Natural killer cell (primary cell): ENCODE measurements at places on chromosomes 2 and 18. TPM values are rescaled to one million over a fixed set of nuclear protein-coding genes. Genes with fewer than 3 reads are reported as not detected.
A peak's percentile ranks its signal among the peaks of the same experiment; 100 is the strongest.

DNA sequence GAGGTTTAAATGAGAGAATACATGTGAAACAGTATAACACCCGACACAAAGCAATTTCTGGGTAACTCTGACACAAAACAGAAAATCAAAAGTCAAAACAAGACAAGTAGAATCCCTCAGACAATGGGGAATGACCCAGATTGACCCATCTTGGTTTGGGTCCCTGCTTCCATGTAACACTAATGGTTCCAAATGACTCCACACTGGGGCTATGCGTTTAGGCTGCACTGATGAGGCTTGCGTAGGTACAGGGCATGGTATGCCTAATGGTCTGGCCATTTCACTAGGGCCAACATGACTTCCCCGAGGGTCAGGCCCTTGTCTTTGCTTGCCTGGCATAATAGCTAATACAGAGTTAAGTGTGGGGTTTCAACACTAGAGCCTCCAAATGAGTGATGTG is 27.2 kb upstream of the NFE2L2 start:
- peaks cover 14% of the 10 kb centered on the region for H3K4me1 ChIP-seq
- H3K27me3 ChIP-seq = no peaks in the 10 kb centered on the region
- no peak overlapping the region for H3K27ac ChIP-seq
- H3K36me3 ChIP-seq = no peaks in the 10 kb centered on the region

GRCh38 chr2:129443235-129443864 is 536.1 kb upstream of the RAB6C start:
- no peaks in the 10 kb centered on the region for H3K36me3 ChIP-seq
- no peak for DNase-seq
- no peak overlapping the region for H3K27ac ChIP-seq
- H3K27me3 ChIP-seq = no peaks in the 10 kb centered on the region
- no peak overlapping the region for H3K4me3 ChIP-seq

DNA sequence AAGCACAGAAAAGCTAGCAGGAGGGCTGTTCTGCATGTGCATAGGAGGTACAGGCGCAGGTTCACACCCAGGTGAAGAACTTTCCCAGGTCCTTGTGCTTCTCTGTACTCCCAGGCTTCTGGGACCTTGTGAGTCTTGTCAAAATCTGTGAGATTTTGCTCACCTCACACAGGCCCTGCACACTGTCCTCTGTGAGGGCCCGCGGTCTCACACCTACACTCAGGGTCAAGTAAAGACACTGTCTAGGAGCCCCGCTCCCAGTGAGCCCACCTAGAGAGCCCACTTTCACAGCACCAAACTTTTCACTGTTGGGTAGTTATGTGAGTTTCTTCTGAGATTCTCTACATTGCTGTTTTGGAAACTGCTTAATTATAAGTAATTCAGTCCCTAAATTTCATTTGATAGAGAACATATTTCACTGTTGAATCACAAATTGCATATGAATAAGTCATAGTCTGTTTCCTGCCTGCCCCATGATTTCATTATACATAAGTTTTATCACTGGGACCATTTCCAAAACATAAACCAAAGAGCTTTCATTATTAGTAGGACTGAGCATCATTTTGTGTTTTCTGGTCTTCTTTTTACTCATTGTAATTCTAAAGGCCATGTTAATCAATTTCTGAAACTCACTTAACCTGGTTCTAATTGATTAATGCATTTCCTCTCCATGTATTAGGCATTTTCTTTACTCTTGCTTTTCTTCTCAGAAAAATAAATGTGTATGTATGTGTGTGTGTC is 234.2 kb upstream of the SPOPL start:
- no peak overlapping the region for H3K27ac ChIP-seq
- no peaks in the 10 kb centered on the region for H3K27me3 ChIP-seq
- H3K36me3 ChIP-seq = no peaks in the 10 kb centered on the region
- H3K4me3 ChIP-seq = no peak overlapping the region
- no peak for DNase-seq

DNA sequence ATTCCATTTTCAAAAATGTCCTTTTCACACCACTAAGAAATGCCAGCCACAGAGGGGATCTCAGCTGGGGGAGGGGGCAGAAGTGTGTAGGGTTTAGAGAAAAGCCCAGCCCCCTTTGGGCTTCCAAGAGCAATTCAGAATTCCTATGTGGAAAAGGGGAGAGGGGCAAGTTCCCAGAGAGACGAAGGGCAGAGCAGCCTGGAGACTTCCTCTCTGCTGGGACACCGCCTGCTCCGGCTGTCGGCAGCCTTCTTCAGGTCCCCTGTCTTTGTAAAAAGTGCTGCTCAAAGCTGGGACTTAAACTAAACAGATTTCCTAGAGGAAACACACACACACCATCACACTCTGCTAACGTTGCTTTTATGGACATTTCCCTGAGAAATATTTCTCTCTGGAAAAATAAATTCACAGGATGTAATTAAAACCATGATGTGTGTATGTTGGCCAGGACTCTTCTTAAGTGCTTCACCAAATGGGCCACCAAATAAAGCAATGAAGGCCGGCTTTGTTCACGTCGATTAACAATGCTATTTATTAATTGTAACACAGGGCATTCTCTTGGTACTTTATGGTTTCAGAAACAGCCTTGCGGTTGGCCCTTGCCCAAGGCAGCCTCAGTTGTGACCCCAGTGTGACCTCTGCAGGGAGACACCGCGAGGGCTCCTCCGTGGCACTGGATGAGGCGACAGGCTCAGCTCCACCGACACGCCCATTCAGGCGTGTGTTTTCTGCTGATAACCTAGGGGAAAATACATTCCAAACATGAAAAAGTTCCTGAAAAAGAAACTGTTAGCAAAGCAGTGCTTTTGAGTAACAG is 5.6 kb upstream of the ASB1 start:
- H3K4me1 ChIP-seq = peaks cover 6% of the 10 kb centered on the region
- no peak overlapping the region for H3K4me3 ChIP-seq
- H3K27me3 ChIP-seq = no peaks in the 10 kb centered on the region
- no peak for DNase-seq
- no peaks in the 10 kb centered on the region for H3K36me3 ChIP-seq

GRCh38 chr2:46241344-46241743 is 55.9 kb upstream of the EPAS1 start:
- peaks cover 10% of the 10 kb centered on the region for H3K4me1 ChIP-seq
- DNase-seq = no peak
- H3K36me3 ChIP-seq = no peaks in the 10 kb centered on the region
- H3K27ac ChIP-seq = no peak overlapping the region
- no peaks in the 10 kb centered on the region for H3K27me3 ChIP-seq

DNA sequence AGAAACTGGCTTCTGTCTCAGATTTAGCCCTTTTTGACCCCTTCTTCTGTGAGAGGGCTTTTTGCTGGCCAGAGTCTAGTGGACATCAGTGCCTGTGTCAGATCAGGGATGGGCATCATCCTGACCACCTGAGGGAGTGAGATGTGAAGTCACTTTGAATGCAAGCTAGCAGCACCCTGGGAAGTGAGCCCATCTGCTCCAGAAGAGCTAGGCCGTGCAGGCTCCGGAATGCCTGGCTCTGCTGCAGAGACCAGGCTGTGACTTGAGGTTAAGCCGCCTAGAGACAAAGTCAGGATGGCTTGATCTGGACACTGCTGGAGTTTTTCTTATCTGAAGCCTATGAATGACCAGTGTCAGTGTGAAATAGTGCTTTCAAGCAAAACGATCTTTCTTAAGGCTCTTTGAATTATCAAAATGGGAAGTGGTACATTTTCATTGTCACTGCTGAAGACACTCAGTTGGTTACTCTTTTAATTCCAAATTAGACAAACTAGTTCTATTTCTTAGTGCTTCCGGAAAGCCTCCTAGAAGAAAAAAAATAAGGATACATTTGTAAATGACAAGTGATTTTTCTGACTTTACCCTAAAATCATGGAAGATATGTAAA is 20.8 kb downstream of the DGUOK start:
- no peak overlapping the region for H3K4me3 ChIP-seq
- H3K36me3 ChIP-seq = peaks cover 63% of the 10 kb centered on the region
- peaks cover 7% of the 10 kb centered on the region for H3K4me1 ChIP-seq

DNA sequence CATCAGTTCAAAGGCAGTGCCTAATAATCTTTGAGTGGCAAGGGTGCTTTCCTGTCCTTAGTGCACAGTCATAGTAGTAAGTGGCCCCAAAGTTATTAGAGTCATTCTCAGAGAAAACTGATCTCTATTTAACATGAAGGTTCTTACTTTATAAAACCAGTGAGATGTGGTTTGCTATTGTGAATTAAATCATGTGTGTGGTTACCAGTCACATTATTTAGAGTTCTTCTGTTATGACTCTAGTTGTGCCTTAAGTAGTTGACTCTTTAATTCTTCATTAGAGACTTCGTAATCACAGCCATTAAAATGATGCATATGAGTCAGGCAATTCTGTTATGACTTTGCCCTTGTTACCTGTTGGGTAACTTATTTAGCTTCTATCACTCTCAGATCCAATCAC is 1392.9 kb upstream of the ACVR2A start:
- H3K27me3 ChIP-seq = no peaks in the 10 kb centered on the region
- DNase-seq = no peak
- no peaks in the 10 kb centered on the region for H3K4me1 ChIP-seq
- H3K27ac ChIP-seq = no peak overlapping the region

DNA sequence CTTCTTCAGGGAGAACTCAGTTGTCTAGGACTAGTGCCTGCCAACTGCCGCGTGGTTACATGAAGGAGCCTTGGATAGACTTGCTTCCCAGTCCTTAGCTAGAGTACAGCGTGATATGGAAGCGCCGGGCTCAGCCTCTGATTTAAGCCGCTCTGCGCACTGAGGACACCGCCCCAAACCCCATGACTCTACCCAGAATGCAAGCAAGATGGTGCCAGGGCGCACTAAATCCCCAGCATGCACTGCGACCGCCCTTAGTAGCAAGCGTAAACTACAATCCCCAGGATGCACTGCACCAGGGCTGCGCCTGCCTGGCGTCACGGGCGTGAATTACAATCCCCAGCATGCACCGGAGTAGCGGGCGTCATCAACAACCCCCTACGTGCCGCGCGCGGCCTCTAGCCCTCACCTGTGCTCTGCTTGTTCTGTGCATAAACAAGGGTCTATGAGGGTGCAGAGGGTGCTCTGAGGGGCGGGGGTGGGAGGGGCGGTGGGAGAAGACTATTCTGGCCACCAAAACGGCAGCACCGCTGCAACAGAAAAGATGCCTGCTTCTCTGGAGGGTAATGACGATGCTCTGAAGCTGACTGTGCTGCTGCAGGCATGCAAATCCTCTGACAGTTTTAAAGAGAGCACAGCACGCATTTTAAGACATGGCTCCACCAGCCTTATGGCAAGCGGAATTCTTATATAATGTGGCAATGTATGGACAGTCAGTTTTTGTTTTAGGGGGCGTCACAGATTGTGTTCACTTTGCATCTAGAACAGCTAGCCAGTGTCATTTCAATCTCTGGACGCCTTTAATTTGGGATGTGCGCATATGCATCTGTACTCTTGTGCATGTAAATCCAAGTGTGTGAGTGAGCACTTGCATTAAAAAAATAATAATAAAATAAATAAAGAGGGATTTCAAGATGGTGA is 282.5 kb upstream of the MYT1L start:
- H3K36me3 ChIP-seq = no peaks in the 10 kb centered on the region
- DNase-seq = peak; percentile 92
- H3K4me3 ChIP-seq = peak overlapping the region; percentile 28

- H3K27ac ChIP-seq = no peak overlapping the region
- no peaks in the 10 kb centered on the region for H3K4me1 ChIP-seq
- H3K27me3 ChIP-seq = no peaks in the 10 kb centered on the region
- no peaks in the 10 kb centered on the region for H3K36me3 ChIP-seq
These were observed 9.1 kb upstream of the ECEL1 start for GRCh38 chr2:232496501-232497270.

- no peaks in the 10 kb centered on the region for H3K4me1 ChIP-seq
- H3K4me3 ChIP-seq = no peak overlapping the region
- no peaks in the 10 kb centered on the region for H3K36me3 ChIP-seq
- H3K27me3 ChIP-seq = no peaks in the 10 kb centered on the region
These were observed 125.4 kb upstream of the RNF152 start for GRCh38 chr18:62018034-62018758.

GRCh38 chr18:44803019-44803650 is 122.4 kb downstream of the SETBP1 start:
- DNase-seq = no peak
- no peak overlapping the region for H3K27ac ChIP-seq
- no peaks in the 10 kb centered on the region for H3K27me3 ChIP-seq
- H3K36me3 ChIP-seq = no peaks in the 10 kb centered on the region
- peaks cover 27% of the 10 kb centered on the region for H3K4me1 ChIP-seq

GRCh38 chr2:231965102-231965501 is 3.6 kb downstream of the DIS3L2 start:
- no peaks in the 10 kb centered on the region for H3K36me3 ChIP-seq
- peaks cover 17% of the 10 kb centered on the region for H3K4me1 ChIP-seq
- no peaks in the 10 kb centered on the region for H3K27me3 ChIP-seq
- DNase-seq = peak; percentile 17
- H3K27ac ChIP-seq = no peak overlapping the region
- H3K4me3 ChIP-seq = no peak overlapping the region

GRCh38 chr18:62643181-62643580 is 72.2 kb upstream of the PHLPP1 start:
- H3K4me3 ChIP-seq = no peak overlapping the region
- no peaks in the 10 kb centered on the region for H3K36me3 ChIP-seq
- no peaks in the 10 kb centered on the region for H3K27me3 ChIP-seq
- no peaks in the 10 kb centered on the region for H3K4me1 ChIP-seq
- DNase-seq = no peak

DNA sequence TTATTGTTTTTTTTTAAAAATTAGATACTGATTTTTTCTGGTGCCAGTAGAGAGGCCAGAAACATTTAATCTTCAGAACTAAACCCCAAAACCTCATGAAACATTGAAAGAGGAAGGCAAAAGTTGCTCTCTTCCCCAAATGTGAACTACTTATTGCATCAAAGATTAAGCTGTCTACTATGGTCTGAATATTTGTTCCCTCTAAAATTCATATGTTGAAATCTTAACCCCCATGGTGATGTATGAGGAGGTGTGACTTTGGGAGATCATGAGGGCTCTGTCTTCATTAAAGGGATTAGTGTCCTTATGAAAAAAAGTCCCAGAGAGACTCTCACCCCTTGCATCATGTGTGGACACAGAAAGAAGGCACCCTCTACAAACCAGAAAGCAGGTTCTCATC is 28.2 kb upstream of the SLC8A1 start:
- H3K36me3 ChIP-seq = no peaks in the 10 kb centered on the region
- H3K4me1 ChIP-seq = no peaks in the 10 kb centered on the region
- no peak for DNase-seq
- no peak overlapping the region for H3K4me3 ChIP-seq
- no peaks in the 10 kb centered on the region for H3K27me3 ChIP-seq

- no peak for DNase-seq
- H3K36me3 ChIP-seq = no peaks in the 10 kb centered on the region
- no peaks in the 10 kb centered on the region for H3K4me1 ChIP-seq
- H3K4me3 ChIP-seq = no peak overlapping the region
These were observed 79.7 kb upstream of the DOCK10 start for GRCh38 chr2:225122007-225122406.

GRCh38 chr18:54825601-54826344 is 2.5 kb upstream of the RAB27B start:
- no peaks in the 10 kb centered on the region for H3K36me3 ChIP-seq
- DNase-seq = no peak
- no peak overlapping the region for H3K27ac ChIP-seq
- H3K4me3 ChIP-seq = no peak overlapping the region
- H3K27me3 ChIP-seq = no peaks in the 10 kb centered on the region
- H3K4me1 ChIP-seq = peaks cover 4% of the 10 kb centered on the region

The APCDD1 gene
- not detected for total RNA-seq

The DSG1 gene
- total RNA-seq = not detected

The RAB27B gene
- 25.7 TPM for total RNA-seq

The GALNT13 gene
- total RNA-seq = not detected

The HMSD gene
- not detected for total RNA-seq

The XIRP2 gene
- 0.16 TPM for total RNA-seq

The ATP6V1C2 gene
- not detected for total RNA-seq

The ANKRD30BL gene
- total RNA-seq = not detected

The SLC19A3 gene
- not detected for total RNA-seq

The SDC1 gene
- not detected for total RNA-seq

The IL1RL2 gene
- not detected for total RNA-seq

The IL1F10 gene
- not detected for total RNA-seq

The RNF25 gene
- total RNA-seq = 16.5 TPM
